ENCODE measurements at places on chromosomes 16 and 17.

- no peak for DNase-seq
Measured at GRCh38 chr17:42832213-42832933, 824 bp upstream of the PSME3 start.

DNA sequence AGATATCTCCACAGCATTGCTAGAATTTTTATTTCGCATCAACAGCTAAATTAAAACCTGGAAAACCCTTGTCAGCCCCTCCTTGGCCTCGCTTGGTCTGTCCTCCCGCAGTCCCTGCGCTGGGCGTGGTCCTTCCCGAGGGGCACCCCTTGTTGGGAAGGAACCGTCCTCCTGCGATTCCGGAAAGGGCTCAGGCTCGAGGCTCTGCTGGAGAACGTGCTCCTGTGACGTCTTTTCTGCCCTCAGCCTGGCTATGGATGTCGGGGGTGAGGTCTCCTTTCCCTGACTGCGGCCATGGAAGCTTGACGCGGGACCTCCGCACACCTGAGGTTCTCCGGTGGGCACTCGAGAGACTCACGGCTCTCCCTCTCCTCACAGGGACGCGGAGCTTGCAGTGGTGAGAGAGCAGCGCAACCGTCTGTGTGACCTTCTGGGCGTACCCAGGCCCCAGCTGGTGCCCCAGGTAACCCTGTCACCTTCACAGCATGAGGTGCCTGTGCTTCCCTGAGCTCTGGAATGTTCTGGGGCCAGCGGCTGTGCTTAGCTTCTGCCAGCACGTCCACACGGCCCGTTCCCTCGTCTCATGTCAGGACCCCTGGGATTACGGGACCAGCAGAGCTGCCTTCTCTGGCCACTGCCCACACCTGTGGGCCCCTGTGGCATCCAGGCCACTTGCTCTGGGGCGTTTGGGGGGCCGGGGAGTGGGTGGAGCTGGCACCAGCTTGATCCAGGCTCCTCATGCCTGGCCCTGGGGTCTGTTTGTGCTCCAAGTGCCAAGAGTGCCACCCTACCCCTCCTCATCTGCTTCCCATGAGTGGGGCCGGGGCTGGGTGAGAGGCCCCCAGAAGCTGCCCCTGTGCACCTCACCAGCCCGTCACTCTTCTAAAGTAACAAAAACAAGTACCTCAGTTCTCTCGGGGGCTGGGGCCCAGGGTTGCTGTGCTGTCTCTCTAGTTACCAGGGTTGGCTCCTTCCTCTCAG lies 101.5 kb upstream of the ZNF750 start:
- no peak for DNase-seq

GRCh38 chr17:76014100-76014924 lies 12.8 kb downstream of the EVPL start:
- peak; percentile 70 for DNase-seq

DNA sequence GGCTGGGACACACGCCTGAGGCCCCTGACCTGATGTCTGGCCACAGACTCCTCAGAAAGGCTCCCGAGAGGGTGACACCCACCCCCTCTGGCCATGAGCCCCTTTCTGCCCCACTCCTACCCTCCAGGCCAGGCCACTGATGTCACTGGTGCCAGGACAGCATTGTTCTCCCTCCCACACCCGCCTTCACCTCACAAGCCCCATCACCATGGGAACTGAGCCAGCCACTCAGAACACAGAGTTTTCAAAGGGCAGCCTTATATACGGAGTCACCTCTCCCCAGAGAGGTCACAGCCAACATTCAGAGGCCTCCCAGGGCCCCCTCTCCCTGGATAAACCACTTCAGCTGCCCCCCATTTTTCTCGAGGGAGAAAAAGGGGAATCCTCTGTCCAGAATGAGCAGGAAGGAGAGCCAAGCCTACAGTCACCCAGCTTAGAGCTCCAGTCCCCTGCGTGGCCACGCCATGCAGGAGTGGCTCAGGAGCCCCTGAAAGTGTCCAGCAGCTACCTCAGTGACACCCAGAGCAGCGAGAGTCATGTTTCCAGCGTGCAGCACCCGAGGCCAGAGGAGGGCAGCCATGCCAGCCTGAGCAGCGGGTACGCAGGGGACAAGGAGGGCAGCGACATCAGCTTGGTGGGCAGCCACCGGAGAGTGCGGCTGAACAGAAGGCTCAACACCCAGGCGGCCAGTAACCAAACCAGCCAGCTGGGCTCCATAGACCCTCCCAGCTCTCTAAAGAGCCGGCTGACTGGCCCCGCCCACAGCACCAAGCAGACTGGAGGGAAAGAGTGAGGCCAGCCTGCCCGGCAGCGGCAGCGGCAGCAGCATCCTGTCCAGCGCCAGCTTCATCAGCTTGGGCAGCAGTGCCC lies at the start of gene C16orf82:
TSS of gene C16orf82 (plus strand) at position 260 of the 870 bp plus-strand sequence.
- no peak for DNase-seq

DNA sequence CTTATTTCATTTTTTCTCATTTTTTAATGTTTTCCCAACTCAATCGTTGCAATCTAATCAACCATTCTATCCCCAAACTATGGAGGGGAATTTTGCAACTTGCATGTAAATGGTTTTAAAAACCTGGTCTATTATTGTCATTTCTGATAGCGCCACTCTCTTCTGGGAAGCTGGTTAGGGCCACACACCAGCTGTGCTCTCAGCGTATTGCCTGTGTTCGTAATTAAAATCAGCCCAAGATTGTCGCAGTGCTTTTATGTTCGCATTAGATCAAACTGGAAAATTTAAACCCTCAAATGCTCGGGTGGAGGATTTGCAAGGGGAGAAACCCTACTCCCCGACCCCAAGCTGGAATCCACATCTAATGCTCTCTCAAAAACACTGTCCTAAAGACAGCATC lies 123.5 kb upstream of the CACNG5 start:
- no peak for DNase-seq

DNA sequence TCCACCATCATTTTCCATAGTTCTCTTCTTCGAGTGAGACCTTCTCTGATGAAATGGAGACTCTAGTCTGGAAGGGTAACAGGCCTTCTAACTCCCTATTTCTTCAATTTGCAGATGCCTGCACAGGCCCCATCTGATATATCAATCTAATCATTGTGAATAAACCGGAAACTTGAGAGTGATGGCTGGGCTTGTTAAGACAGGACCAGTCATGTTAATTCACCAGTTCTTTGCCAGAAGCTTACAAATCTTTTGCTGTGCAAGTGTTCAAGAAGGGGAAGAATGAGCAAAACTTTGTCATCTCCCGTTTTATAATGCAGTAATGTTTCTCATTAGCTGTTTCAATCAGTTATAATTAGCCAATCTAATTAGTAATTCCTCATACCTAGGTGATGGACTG lies 1561.3 kb upstream of the GOT2 start:
- no peak for DNase-seq

- no peak for DNase-seq
Measured at GRCh38 chr16:78985716-78986605, 614.6 kb downstream of the MAF start.

- no peak for DNase-seq
Measured at GRCh38 chr17:49676276-49676868, 1.5 kb downstream of the SPOP start.

DNA sequence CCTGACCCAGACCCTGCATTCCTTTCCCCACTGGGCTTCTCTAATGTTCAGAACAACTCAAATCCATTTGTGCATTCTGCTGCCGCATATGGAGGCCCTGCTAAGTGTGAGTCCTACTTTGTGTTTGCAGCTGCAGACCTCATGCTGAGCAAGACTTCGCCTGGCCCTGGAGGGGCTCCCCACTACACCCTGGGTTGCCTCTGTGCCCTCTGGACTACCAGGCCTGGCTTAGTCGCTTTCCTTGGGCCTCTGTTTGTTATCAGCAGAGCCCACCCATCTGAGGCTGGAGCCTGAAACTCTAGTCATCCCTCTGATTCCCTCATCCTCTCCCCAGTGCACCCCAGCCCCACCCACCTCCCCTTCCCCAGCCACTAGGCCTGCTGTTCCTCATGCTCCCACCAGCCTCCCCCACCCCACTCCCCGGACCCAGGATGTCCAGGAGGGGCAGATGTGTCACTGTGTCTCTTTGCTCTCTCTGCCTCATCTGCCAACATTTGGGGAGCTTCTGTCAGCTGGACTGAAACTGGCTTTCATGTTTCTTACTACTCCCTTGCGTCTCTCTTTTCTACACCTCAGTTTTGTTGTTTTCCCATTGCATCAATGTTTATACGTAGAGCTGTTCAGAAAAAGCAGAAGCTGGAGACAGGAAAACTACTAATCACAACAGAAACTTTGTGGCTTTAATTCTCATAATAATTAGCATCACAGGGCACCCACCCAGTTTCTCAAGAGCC lies 17.9 kb upstream of the CD300E start:
- DNase-seq: no peak

- no peak for DNase-seq
Measured at GRCh38 chr16:81992859-81993258, 18.4 kb downstream of the SDR42E1 start.

- DNase-seq: no peak
Measured at GRCh38 chr16:35841632-35842031, 2382.2 kb downstream of the TP53TG3F start.

DNA sequence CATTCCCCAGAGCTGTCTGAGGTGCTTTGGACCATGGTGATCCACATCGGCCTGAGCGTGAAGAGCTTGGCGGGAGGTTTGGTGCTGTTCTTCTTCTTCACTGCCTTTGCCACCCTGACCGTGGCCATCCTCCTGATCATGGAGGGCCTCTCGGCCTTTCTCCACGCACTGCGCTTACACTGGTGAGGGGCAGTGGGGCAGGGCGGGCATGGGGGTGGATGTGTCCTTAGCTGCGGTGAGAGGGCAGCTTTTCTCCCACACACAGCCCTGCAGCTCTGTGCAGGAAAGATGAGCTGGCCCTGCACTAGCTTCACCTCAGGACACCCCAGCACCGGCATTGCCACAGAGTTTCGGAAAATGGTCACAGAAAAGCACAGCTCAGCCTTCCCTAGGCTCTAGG lies 21.8 kb upstream of the NAGLU start:
- no peak for DNase-seq

DNA sequence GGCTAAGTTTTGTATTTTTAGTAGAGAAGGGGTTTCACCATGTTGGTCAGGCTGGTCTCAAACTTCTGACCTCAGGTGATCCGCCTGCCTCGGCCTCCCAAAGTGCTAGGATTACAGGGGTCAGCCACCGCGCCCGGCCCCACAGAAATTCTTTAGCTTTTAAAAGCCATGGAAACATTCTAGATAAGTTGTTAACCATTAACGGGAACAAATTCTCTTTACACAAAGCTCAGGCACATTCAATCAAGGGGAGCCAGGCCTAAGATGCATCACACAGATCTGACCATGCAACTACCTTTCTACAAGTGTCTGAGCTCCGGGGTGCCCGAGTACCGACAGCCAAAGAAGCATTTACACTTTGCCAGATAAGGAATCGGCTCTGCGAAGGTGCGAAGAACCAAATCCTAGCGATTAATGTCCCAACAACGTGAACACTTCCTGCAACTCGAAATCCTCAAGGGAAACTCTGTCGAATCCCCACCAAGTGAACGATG lies 1.0 kb downstream of the EMC8 start:
- DNase-seq: no peak

DNA sequence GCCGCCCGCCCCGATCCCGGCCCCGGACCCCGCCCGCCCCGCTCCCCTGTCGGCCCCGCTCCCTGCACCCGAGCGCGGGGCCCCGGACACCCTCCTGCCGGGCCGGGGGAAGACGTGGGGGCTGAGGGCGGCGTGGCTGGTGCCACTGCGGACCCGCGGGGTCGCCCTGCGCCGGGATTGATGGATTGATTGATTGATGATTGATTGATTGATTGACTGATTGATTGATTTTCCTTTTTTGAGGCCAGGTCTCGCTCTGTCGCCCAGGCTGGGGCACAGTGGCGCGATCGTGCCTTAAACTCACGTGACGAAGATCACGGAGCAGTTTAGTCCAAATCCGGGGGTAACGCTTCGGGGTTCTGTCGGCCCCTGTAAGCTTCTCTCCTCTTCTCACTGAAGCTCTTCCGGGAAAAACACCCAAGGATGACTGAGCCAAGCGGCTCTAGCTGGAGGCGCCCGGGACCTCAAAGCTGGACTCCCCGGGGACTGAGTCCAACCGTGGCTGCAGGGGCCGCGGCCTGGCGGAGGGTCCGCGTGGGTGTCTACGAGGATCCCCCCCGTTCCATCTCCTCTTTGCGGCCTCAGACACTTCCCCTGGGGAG lies 40.2 kb upstream of the BHLHA9 start:
- no peak for DNase-seq

DNA sequence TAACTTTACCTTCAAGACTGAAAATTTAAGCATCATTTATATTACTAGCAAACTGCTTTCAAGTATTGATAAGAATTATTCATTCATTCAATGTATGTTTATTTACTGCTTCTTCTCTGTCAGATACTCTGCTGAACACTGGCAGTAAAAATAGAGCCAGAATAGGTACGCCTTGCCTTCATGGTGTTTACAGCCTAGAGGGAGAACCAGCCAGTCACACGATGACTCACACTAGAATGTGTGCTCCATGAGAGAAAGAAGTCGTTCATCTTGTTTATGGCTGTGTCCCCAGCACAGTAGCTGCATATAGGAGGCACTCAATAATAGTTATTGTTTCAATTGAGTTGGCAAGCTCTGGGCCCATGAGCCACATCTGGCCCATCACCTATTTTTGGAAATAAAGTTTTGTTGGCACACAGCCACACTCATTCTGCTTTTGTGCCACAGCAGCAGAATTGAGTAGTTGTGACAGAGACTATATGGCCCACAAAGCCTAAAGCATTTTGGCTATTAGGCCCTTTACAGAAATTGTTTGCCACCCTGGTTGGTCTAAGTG lies 84.2 kb downstream of the TMC6 start:
- DNase-seq: no peak

DNA sequence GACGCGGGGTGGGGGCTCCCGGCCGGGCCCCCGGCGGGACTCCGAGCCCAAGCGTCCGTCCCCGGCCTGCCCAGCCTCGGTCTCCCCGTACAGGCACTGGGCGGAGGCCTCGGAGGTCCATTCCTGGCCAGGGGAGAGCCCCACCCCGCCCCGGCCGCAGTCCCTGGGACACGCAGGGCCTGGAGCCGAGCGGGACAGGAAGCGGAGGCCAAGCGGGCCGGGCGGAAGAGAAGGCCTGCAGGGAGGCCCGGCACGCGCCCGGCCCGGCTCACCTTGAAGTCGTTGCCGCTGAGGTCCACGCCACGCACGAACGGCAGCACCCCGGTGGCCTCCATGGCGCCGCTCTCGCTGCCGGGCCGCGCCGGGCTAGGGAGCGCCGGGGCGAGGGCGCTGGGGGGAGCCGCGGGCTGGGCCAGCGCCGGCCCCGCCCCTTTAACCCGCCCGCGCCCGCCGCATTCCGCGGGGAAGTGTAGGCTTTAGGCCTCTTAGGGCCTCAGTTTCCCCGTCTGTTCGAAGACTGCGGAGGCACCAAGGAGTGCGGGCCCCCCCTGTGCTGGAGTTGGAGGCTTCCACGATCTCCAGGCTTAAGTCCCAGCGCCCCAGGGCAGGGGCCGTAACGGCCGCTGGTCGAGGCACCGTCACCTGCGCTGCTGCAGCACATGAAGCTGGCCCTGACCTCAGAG lies at the start of gene FLII:
TSS of gene FLII (minus strand) at position 383 of the 683 bp plus-strand sequence. CDS start at position 335, 48 bp downstream.
- DNase-seq: peak; percentile 66

DNA sequence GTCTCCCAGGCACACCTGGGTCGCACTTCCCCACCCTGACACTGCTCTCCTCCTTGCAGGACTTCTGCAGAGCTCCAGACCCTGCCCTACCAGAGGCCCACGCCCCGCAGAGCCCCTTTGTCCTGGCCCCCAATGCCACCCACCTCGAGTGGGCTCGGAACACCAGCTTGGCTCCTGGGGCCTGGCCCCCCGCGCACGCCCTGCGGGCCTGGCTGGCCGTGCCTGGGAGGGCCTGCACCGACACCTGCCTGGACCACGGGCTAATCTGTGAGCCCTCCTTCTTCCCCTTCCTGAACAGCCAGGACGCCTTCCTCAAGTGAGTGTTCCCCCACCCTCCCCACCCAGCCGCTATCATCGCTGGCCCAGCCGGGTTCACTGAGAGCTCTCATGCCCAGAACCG lies 79.6 kb downstream of the MGAT5B start:
- DNase-seq: no peak

- DNase-seq: no peak
Measured at GRCh38 chr16:57347858-57348257, 10.7 kb upstream of the CCL22 start.
